GF-D8 (cell line): ENCODE measurements at places on chromosomes 5 and 9.

- no peak for DNase-seq
Observed at GRCh38 chr9:93646640-93647178, 70.3 kb downstream of the PHF2 start.

- no peak for DNase-seq
Observed at GRCh38 chr5:44568519-44568918, 179.3 kb upstream of the FGF10 start.

GRCh38 chr5:68054638-68055037 lies 160.9 kb upstream of the PIK3R1 start:
- no peak for DNase-seq

DNA sequence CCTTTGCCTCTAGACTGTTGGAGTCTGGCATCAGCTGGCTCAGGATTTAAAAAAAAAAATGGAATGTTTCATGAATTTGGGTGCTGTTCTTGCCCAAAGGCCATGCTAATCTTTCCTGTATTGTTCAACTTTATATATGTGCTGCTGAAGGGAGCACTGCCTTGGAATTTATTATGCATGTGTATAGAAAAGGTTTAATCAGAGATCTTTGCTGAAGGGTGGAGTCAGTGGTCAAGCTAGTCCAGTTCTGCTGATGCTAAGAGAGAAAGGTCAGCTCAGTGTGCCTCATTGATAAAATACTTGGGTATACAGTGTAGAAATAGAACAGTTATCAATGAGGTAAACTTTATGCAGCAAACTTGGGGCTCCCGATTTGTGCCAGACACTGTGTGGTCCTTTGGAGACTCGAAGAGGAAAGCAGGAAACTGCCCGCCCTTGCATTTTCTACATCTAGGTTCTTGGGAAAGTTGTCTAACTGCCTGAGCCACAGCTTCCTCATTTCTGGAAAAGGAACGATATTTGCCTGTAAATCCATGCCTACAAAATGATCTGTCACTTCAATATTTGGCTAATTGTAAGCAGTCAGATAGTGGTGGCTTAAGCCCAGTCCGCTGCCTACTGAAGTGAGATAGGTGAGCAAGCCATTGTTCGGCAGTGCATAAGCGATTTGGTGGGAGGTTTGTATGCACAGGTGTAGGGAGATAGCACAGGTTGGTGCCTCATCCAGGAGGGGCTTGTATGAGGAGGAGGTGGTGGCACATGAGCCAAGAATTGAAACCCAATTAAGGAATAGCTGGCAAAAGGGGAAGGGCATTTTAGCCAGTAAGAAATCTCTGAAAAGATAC lies 29.2 kb upstream of the GTF2H2C start:
- no peak for DNase-seq

GRCh38 chr5:148887123-148887881 lies 60.9 kb downstream of the ADRB2 start:
- no peak for DNase-seq

GRCh38 chr5:37847978-37848425 lies 8.2 kb upstream of the GDNF start:
- no peak for DNase-seq

DNA sequence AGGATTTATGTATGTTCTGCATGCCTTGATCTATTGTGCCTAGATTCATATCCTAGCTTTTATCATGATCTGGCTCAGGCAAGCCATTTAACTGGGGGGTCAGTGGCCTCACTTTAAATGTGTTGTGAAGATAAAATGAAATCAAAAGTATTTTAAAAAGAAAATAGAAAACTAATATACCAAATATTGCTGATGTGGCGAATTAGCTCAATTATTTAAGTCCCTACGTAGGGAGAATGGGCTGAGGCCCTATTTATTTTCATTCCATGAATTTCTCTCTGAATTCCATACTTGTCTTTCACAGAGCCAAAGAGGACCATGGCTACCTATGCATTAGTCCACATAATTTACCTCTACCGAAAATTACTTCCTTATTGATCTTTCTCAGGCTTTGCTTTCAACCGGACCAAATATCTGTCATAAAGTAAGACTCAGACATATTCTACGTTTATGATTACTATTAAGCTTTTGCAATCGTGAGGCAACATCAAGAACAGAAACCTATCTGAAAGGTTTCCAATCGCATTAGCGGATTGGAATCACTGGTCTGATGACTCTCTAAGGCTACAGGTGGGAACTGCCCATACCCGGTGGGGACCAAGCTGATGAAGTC lies 1.7 kb downstream of the MBLAC2 start:
- DNase-seq: no peak

GRCh38 chr9:18489861-18490260 lies 15.9 kb downstream of the ADAMTSL1 start:
- no peak for DNase-seq

DNA sequence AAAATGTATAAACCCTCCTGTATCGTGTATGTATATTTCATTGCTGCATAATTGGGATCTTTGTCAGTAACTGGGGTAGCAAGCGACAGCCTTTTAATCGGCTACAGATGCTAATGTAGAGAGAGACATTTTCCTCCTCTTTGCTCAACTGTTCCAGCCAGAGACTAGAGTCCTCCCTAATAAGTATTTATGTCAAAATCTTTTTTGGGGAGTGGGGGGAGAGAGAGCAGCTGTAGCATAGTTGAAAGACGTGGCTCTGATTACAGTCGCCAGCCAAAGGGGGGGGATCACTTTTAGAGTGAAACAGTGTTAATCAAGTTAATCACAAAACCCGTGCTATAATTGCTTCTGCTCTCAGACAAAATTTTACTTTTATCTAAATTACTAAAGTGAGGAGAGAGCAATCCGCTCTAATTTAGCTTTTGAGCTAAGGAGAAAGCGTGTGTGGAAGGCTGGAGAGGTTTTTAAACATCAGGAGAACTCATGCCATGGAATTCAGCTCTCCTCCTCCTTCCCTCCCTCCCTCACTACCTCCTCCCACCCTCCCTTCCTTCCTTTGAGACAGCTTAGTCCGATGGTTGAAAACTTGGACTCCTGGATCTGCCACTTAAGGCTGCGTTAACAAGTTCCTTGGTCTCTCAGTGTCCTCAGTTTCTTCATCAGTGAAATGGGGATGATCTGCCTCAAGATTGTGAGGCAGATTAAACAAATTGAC lies 87.3 kb upstream of the ZNF618 start:
- DNase-seq: no peak

GRCh38 chr9:105357937-105358336 lies 89.9 kb upstream of the FSD1L start:
- no peak for DNase-seq

DNA sequence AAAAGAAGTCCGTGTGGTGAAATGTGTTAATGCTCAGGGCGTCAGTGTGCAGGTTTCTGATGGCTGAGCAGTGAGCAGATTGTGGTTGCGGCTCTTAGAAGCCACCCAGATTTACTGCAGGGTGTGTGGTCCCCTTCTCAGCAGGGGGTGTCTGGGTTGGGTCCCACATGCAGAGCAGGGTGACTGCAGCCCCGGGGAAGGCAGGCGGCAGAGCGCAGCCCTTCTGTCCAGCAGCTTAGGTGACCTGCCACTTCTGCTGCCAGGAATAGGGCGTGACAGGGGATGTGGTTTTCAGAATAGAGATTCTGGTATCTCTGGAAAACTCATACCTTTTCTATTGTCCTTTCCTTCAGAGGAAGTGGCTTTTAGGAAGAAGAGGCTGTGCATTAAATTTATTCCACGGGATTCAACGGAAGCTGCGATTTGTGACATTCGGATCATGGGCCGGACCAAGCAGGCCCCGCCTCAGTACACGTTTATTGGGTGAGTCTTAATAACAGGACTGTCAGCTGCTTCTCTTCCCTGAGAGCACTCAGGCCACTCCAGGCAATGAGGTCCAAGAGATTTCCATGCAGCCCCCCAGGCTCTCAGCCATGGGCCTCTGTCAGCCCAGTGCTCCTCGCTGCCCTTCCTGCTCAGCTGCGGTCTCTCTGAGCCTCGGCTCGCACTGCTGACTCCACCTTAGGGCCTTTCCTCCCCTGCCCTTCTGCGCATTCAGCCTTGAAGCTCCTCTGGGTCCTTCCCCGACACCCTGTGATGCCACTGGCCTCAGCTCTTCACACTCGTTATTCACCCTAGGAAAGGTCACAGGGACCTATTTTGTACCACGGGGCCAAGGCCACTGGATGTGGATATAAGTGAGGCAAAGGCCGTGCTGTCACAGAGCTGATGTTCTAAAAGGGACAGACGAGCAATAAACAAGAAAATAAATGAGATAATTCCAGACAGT lies 65.4 kb downstream of the MVB12B start:
- DNase-seq: no peak

DNA sequence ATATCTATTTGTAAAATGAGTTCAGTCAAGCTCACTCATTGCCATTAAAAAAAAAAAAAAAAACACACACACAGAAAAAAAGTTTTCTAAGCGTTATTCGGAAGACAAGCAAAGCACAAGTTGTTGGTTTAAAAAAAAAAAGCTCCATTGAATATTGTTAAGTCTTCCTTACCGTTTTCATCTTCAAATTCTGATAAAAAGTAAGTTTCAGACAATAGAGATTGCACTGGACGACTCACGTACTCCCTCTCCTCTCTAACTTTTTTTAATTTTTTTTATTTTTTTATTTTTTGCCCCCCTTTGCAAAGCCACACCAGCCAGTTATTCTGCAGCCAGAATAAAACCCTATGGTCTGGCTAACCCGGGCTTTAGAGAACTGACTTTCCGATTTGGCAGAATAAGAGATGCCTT lies 544 bp downstream of the ADAMTS6 start:
- no peak for DNase-seq

DNA sequence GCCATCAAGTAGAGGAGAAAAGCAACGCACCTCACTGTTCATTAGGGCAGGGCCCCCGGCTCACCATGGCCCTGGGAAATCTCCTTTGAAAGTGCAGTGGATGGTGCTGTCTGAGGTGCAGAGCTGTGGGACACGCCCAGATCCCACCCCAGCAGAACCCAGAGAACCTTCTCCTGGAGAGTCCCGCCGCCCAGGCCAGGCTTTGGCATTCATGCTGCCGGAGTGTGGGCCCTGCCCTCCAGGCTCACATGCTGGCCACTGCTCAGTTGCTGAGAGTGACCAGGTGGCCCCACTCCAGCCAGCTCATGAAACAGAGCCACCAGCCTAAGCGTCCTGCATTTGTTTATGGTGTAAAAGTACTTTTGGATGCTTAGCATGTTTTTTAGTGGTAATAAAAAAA lies 23.8 kb upstream of the LRRC14B start:
- DNase-seq: no peak

DNA sequence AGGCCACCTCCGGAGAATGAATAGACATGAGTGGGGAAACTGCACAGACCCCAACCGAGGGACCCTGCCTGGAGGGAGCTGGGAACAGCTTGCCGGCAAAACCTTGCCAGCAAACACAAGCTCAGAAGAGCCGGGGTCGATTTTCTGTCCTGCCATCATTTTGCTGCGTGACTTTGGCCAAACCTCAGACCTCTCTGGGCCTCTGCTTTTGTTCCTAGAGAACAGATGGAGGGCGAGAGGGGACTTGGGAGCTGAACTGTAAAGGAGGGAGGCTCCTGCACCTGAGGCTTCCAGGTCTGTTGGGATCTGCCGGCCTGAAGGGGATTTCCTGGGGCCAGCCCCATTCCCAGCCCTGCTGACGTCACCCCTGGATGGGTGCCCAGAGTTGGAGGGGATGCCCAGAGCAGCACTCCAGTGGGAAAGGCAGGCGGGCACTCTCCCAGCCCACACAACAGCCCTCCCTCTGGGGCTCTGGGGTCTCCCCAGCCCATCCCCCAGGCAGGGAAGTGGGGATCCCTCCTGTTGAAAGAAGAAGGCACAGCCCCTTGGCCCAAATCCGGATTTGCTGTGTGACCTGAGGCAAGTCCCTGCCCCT lies 40.4 kb upstream of the SYNPO start:
- DNase-seq: no peak

DNA sequence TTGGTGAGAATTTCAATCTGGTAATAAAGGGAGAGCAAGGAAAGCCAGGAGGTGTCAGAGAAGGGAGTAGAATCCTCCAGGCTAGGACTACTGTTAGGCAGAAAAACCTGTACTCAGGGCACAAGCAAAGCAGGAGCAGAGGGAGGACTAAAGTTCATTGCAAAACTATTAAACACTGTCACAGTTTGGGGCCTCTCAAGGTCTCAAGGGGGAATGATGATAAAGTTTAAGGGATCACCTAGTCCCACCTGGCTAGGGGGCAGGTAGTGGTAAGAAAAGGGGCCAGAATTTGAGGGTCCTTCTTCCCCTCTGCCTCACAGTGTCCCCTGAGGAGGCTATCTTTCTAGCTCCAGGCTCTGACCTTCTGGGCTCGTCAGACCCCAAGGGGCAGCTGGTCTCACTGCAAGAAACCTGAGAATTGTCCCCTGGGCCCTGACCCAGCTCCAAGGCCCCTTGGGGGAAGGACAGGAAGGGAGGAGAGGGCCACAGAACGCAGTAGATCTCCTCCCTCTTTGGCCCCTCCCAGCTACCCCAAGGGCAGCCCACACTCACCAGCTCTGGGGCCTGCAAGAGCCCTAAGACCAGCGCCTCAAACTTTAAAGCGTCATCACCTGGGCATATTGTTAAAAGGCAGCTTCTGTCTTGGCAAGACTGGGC lies 974 bp downstream of the CCDC69 start:
- no peak for DNase-seq

DNA sequence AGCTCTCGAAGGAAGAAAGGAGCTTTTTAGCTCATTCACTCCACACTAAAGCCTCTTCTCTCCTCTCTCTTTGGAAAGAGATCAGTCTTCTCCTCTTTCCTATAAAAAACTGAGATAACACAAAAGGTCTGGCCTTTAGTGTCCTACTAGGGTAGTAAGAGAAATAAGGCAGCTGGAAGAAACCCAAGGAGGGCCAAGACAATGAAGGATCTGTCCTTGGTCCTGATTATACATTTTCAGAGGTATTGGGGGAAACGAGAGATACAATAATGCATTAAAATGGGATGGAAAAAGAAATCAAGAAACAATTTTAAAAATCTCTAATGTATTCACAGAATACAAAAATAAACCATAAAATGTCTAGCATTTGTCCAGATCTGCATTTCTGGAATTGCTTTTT lies 184.0 kb downstream of the SLF1 start:
- no peak for DNase-seq

- no peak for DNase-seq
Observed at GRCh38 chr5:53008751-53009150, 19.6 kb downstream of the ITGA2 start.

- DNase-seq: no peak
Observed at GRCh38 chr5:65190328-65191053, 291.2 kb downstream of the ADAMTS6 start.

DNA sequence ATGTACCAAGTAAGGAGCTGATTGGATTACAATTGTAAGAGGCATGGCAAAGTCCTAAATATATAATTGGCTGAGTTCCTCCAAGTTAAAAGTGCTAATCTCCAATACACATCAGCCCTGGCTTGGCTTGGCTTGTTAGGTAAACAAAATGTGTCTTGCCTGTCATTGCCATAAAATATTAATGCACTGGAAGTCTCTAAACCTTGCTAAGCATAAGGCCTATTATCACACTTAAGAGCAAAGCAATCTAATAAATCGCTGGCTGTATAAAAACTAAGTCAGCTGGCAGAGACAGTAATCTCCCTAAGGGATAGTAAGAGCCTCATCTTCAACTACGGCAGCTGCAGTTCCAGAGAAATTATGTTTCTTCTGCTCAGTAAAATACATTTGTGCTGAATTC lies 418.6 kb upstream of the GRAMD2B start:
- no peak for DNase-seq
